ENCODE measurements at places on chromosomes 2 and 18.
A peak's percentile ranks its signal among the peaks of the same experiment; 100 is the strongest.

DNA sequence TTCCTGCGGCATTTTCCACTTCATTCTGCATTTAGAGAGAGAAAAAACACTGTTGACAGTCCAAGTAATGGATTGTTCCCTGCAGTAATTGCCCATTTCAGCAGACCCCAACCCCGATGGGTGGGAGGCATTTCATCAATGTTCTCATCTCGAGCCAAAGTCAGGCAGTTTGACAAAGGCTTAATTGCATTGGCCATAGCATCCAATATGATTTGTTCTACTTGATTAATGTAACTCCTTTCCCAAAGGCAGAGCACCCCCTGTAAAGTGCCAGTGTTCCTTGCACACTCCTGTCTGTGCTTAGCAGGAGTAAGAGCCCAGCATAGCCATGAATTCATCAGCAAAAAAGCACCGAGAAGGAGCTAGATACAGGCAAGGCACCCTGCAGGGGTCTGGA is 174.4 kb downstream of the SEPTIN10 start:
- no peak for DNase-seq

- DNase-seq, result no peak
Measured at GRCh38 chr2:208491641-208492040, 85.0 kb downstream of the PTH2R start.

DNA sequence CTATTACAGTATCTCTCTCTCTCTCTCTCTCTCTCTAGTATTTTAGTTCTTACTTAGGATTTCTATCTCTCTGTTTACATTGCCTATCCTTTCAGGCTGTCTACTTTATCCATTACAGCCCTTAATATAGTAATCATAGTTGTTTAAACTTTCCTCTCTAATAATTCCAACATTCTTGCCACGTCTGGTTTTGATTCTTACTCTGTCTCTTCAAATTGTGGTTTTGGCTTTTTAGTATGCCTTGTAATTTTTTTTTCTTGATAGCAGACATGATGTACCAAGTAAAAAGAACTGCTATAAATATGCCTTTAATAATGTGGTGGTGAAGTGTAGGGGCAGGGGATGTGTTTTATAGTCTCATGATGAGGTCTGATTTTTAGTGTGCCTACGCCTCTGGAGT is 1809.5 kb upstream of the CELF4 start:
- DNase-seq, result peak; percentile 0

DNA sequence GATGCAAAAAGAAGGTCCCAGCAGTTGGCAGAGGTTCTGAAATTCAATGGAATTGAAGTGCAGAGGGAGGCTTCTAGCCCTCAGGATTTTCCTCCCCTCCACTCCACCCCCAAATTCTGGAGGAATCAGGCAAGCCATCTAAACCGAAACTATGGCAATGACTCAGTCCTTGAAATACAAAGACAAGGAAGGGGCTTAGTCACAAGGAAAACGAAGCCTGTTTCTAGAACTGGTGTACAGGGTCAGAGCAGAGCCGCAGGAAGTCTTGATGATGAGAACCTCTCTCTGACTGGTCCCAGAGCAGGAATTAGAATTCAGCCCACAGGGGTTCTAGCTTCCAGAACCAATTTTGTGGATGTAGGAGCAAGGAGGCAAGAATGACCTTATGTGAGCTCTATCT is 111.7 kb upstream of the SCN1A start:
- DNase-seq, result peak; percentile 89

GRCh38 chr18:75202696-75203365 is 6.1 kb downstream of the PTGR3 start:
- DNase-seq, result no peak

DNA sequence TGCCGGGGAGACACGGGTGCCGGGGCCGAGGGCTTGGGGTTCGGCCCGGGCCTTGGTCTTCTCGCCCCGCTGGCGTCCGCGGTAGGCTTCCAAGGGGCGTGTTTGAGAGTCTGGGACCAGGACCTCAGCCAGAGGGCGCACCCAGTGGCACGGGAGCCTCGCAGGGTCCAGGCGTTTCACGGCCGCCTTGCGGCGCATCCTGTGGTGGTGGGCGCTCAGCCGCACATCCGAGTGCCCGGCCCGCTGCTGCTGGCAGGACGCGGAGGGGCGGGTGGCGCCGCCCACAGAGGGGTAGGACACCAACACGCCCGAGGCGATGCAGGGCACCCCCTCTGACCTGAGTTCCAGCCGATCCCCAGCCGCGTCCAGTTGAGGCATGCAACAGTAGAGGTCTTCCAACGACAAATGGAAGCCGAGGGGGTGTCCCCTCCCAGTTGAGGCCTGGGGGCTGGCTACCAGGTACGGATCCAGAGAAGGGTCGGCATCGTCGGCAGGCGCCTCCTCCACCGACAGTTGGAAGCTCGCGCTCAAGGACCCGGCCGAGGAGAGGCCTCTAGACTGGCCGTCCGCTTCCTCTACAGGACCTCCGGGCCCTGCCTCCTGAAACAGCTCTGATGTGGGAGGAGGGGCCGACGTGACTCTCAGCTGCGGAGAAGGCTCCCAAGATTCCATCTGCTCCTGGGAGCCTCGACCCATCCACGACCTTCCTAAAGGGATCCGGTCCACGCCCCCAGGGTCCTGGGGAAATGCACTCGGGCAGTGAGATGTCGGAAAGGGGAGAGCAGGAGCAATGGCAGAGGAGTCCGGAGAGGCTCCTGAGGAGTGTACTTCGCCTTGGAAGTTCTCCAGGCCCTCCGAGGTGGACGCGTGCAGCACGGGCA is 6.3 kb downstream of the C2orf81 start:
- DNase-seq, result peak; percentile 37

DNA sequence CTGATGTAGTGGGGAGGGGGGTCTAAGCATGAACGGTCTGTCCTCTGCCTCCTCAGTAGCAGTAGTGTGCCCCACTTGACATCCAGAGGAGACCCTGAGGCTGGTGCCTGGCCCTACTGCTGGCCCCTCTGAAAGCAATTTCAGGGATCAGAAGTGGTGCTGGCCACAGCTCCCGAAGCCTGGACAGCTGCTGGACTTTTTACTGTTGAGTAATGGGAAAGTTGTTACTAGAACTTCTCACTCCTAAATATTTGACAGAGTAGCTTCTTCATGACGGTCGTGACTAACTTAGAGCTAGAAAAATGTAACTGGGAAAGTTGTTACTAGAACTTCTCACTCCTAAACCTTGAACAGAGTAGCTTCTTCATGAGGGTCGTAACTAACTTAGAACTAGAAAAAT is 23.3 kb downstream of the CTDP1 start:
- DNase-seq, result no peak

DNA sequence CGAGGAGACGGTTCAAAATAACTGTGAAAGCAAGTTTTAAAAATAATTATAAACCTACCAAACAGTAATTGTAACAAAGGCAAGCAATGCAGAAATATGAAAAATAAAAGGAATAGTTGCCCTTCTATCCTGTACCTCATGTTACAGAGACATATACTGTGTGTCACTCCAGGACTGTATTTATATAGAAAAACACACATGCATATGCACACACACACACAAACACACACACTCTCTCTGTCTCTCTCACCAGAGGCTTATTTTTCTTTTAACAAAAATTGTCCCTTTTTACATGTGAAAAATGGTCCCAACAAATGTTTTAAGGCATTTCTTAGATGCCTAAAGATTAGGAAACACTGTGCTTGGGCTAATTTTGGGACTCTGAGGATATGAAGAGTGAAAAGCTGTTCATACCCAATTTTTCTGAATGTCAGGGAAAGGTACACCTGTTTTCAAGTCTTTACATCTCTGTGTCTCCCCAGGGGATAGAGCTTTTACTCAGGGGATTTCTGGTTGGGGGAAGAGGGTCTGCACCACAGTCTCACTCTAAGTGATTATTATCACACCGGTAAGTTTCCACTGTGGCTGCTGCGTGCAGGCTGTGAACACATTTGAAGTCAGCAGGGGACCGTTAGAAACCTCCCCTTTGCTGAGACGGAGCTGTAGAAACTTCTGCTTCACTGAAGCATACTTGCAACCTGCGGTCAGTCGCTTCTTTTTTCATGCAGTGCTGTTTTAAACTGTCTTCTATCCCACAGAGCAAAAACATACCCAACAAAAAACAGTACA is 51.4 kb upstream of the SPAG16 start:
- DNase-seq, result peak; percentile 22

DNA sequence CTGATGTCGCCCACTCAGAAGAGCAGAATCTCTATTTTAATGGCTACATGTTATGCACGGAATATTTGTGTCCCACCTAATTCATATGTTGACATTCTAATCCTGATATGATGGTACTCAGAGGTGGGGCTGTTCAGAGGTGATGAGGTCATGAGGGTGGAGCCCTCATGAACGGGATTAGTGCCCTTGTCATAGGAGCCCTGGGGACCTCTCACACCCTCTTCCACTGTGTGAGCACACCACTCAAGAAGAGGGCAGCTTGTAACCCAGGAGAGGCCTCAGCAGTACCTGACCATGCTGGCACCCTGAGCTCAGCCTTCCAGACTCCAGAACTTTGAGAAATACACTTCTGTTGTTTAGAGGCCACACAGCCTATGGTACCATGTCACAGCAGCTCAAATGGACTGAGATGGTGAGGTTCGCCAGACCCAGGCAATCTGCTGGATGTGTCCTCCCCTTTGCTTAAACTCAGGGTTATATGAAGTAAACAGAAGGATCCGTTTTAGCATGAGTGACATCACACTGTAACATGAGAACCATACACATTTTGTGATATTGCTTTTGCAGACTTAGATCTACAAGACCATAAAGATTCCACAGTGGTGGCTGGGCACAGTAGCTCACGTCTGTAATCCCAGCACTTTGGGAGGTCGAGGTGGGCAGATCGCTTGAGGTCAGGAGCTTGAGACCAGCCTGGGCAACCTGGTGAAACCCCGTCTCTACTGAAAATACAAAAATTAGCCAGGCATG is 48.7 kb downstream of the ATOH8 start:
- DNase-seq, result no peak

DNA sequence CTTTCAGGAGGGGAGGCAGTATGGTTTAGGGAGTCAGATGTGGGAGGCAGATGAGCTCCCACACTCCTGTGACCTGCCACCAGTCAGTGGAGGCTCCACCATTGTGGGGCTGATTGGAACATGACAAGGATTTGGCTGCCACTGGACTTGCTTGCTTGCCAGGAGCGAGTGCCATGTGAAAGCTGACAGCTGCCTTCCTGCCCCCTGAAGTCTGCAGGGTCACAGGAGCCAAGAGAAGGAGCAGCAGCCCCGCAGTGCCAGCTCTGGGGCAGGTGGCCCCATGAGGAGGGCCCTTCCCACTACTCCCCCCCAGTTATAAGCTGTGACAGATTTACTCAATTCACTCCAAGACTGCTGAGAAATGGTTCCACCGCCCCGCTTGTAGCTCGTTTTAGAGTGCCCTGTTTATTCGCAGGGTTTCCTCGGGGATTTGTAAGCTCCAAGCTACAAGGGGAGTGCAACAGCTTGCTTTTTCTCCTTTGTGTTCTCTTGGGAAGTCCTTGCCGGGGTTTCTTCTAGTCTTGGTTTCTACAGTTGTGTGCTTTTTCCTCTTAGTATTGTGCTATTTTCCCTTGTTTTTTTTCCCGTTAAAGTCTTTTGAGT is 414.3 kb downstream of the MEIS1 start:
- no peak for DNase-seq

DNA sequence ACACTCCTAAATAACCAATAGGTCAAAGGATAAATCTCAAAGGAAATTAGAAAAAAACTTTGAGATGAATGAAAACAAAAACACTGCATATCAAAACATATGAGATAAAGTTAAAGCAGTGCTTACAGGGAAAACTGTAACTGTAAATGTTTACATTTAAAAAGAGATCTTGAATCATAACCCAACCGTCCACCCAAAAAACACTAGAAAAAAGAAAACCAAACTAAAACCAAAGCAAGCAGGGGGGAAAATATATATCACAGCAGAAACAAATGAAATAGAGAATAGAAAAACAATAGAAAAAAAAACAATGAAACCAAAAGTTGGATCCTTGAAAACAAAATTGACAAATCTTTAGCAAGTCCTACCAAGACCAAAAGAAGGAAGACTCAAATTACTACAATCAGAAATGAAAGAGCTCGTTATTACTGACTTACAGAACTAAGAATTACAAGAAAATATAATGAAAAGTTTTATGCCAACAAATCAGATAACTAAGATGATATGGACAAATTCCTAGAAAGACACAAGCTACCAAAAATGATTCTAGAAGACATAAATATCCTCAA is 65.6 kb downstream of the TLK1 start:
- DNase-seq, result no peak

DNA sequence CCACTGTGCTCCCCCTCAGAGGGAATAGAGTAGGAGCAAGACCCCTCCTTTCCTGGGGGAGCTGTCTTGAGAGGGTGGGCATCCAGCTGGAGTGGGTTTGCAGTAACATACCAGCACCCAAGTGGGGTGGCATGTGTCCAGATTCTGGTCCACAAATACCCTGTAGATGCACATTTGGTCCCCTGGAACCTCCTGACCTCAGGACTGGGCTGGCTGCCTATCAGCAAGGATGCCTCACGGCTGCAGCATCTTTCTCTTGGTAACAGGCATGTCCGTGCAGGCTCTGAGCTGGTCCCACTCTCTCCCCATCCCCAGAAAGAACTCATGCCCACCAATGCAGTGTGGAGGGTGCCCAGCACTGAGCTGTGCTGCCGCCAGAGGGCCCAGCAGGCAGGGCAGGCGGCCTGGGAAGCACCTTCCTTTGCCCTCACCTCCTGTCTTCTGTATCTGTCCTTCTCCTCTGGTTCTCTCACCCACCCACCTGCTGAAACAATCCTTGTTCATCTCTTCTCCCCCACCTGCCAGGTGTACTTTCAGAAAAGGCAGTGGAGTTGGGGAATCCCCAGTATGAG is 47.4 kb downstream of the ITGB1BP1 start:
- DNase-seq, result no peak

- peak; percentile 47 for DNase-seq
Measured at GRCh38 chr2:171402906-171403580, 30.7 kb downstream of the METTL8 start.

DNA sequence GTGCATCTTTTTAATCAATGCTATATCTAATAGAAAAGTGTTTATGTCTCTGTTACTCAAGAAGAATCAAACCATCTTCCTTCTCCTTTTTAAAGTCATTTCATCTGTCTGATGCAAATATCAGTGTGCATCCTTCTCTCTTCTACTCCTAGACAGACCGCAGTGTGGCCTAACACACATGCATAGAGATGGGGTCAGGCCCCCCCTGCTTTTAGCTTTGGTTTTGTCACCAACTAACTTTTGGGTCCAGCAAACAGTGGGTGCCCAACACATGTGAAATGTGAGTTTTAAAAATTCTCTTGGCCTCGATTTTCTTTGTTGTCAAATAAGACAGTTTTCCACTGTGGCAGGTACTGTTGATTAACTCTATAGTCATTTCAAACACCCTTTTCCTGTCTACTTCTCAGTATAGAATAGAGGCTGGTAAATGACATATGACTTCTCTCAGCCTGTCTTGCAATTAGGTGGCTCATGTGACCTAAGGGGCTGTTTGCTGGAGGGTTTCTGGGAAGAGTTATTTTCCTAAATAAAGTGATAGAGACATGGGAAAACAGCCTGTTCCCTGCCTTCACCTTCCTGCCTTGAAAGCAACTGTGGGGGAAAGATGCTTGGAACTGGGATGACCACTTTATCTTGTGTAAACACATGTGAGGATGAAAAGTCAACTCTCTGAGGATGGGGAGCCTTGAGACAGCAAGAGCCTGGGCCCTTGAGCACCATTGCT is 65.7 kb upstream of the DARS1 start:
- no peak for DNase-seq
